BE2C (cell line): ENCODE measurements at places on chromosomes 5 and 9.
A peak's percentile ranks its signal among the peaks of the same experiment; 100 is the strongest.

- no peak for DNase-seq
Measured at GRCh38 chr9:842635-843426, 1.3 kb downstream of the DMRT1 start.

DNA sequence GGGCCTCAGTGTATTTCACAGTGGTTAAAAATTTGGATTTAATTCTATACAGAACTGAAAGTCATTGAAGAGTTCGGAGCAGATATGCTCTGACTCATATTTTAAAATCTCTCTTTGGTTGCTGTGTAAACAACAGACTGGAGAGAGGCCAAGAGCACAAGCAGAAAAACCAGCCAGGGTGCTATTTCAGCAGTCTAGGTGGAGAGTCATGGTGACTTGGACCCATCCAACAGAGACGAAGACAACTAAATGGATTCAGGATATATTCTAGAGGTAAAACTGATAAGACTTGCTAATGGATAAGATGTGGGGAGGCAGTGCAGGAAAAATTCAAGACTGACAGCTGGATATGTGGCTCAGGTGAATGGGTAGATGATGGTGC, 168.9 kb downstream of the MAPKAP1 start:
- DNase-seq, result peak; percentile 22

GRCh38 chr5:126610616-126611015, 9.9 kb downstream of the PHAX start:
- no peak for DNase-seq

DNA sequence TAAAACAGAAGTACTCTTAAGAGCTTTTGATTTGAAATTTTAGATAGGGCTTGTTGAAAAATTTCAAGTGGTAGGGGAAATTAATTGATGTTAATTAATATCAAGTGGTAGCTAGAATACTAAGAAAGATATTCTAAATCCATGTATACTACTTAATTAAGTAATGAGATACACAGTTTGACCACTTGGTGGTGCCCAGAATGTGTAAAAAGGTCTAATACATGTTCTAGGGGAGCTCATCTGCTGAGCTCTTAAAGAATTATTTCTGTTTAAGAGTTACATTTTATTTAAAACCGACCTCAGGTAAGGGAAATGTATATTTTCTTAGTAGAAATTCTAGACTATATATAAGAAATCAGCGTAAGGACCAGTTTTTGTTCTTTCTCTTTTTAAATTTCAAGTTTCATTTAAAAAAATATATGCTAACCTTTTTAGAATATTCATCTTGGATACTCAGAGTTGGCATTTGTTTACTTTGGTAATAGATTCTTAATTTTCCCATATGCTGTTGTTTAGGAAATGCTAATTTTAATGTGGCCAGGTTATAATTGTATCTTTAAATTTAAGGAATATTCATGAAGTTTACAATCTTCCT, 61.5 kb downstream of the LNPEP start:
- DNase-seq, result peak; percentile 39

DNA sequence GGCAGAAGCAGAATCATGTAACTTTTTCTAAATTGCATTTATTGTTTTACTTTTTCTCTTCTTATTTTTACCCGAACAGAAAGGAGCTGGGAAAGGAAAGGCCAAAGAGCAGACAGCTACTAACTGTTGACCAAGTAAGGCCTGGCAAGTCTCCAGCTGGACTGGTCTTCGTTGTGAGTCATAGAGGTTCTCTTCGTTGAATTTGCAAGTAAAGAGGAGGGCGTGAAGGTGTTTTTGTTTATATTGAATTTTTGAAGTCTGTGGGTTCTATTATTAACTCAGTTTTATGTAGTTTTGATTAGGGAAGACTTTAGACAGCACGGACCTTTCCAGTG, 416.5 kb upstream of the CCNH start:
- DNase-seq, result no peak

DNA sequence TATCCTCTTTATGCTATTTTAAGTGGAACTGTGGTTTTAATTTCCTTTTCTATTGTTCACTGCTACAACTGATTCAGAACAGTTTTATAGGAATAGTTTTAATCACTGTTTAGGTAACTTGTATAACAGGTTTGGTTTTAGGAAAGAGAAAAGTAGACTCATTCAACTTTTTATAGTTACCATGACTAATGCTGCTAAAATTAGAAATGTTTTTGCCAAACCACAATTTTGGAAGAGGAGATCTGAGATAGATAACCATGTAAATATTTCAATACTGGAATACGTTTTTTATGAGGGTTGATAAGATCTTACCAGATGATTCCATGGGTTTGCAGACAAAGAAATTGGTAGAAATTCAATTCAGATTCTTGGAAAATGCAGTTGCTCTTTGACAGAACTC, 404.6 kb upstream of the ARRDC3 start:
- DNase-seq, result no peak

GRCh38 chr9:38202336-38202938, 133.4 kb upstream of the SHB start:
- DNase-seq, result no peak

- no peak for DNase-seq
Measured at GRCh38 chr9:25261445-25261844, 416.8 kb downstream of the TUSC1 start.

DNA sequence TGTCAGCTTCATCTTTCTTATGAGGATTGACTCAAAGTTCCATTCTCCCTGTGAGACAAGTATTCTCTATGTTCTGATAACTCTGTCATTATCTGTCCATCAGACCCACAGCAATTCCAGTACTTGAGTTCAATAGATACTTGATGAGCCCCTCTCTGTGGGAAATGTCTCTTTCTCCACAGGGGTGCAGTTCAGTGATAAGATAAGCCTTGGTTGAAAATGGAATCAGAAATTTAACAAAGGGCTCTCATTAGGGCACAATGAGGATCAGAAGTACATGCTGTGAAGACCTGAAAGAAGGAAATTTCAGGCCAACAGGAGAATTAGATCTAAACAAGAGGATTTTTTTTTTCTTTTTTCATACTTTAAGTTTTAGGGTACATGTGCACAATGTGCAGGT, 737.3 kb downstream of the MTRR start:
- no peak for DNase-seq

GRCh38 chr5:65255294-65255693, 226.4 kb downstream of the ADAMTS6 start:
- DNase-seq, result no peak

DNA sequence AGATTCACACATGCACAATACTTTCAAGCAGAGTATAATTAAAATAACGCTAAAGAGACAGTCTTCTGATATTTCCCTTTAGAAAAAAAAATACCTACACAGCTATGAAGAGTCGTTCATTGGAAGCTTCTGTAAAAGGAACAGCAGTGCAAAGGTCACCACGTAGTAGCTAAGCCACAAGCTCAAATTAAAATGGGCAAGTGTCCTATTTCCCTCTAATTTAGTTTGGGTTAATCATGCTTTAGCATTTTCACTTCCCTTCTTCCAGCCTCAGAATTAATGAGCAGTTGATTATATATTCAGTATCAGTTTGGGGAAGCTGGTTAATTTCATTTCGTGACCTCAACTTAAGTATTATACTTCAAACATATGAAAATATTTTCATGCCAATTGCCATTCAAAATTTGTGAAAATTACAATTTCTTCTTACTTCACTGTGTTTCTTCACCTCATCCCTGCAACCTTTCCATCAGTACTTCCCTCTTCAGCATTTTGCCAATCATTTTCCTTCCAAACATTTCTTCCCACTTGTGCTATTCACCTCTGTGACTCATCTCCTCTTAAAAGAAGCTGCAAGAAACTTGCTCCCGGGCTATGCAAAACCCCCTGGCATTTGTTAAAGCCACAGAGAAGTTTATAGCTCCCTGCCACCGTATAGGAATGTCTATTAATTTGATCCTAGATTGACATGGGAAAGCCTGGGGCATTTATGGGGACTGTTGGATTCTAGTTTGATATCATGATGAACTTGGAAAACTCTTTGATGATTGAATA, 83.0 kb downstream of the DMRTA1 start:
- DNase-seq, result no peak

GRCh38 chr9:26974927-26975326, 18.7 kb downstream of the IFT74 start:
- DNase-seq, result no peak

GRCh38 chr5:160339406-160340130, 27.2 kb upstream of the CCNJL start:
- no peak for DNase-seq

DNA sequence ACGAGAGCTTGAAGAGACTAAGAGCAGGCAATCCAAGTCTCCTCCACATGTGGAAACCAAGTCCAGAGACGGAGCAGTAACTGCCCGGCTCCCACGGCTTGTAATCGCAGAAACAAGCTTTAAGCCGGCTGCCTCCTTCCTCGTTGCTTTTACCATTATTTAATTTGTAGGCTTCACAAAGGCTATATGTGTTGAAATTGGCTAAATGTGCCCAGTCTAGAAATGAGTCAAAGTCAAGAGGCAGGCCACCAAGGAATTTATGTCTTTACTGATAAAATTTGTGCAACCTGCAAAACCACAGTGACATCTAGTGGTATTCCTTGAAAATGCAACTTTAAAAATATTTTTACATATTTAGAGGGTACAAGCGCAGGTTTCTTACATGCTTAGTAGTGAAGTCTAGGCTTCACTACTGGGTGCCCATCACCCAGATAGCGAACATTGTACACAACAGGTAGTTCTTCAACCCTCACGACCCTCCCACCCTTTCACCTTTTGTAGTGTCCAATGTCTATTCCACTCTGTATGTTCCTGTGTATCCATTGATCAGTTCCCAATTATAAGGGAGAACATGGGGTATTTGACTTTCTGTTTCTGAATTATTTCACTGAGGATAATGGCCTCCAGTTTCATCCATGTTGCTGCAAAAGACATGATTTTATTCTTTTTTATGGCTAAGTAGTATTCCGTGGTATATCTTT, 33.5 kb upstream of the EBF1 start:
- DNase-seq, result peak; percentile 14
